ENCODE measurements at places on chromosomes 4 and X. TPM values are rescaled to one million over a fixed set of nuclear protein-coding genes. Genes with fewer than 3 reads are reported as not detected.
A peak's percentile ranks its signal among the peaks of the same experiment; 100 is the strongest.

PNMA6F gene
- total RNA-seq = 0.59 TPM

S100G gene
- not detected for total RNA-seq

SSX4 gene
- total RNA-seq = not detected

DNA sequence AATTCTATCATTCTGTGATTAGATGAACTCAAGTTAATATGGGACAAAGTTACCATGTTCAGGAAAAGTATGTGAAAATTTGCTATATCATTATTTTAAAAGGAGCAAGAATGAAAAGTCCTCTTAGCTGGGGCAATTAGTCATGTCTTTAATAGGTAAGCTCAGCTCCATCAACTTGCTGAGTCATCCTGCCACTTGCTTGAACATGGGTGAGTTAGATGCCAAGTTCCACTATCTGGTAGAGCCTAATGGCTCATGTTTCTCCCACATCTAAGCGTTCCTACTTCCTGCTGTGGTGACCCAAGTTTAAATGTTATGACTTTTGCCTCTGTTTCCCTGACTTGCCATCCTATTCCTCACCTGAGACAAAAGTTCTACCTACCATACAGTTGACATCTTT, 276.8 kb downstream of the ZNF674 start:
- no peak overlapping the region for H3K27ac ChIP-seq
- no peak for DNase-seq
- H3K36me3 ChIP-seq = no peaks in the 10 kb centered on the region
- H3K4me3 ChIP-seq = no peak overlapping the region
- H3K27me3 ChIP-seq = no peaks in the 10 kb centered on the region

DNA sequence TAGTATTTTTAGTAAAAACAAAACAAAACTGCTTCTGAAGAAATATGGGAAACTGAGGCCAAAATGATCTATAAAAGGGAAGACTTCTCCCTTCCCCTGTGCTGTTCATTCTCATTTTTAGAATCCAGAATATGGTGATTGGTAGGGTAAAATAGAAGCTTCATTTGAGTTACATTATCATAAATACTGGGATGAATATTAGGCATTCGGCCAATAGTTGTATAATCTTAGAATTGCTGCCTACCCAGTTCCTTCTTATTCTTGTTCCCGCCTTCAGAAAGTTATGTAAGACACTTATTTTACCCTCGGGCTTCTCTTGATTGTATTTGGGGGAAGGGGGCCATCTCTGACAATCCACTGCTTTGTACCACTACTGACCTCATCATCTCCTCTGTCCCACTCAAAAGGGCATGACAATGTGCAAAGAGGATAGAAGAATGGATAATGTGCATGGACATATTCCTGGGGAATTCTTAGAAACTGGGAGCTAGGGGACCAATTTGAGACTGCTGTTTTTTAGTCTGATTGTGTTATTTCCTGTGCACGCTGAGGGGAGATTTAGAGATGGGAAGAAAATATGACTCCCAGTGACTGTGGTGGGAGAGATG, 588 bp downstream of the ART3 start:
- DNase-seq = no peak
- H3K27me3 ChIP-seq = no peaks in the 10 kb centered on the region
- peaks cover 6% of the 10 kb centered on the region for H3K4me1 ChIP-seq
- peak overlapping the region; percentile 69 for H3K27ac ChIP-seq
- no peaks in the 10 kb centered on the region for H3K36me3 ChIP-seq
- no peak overlapping the region for H3K4me3 ChIP-seq

DNA sequence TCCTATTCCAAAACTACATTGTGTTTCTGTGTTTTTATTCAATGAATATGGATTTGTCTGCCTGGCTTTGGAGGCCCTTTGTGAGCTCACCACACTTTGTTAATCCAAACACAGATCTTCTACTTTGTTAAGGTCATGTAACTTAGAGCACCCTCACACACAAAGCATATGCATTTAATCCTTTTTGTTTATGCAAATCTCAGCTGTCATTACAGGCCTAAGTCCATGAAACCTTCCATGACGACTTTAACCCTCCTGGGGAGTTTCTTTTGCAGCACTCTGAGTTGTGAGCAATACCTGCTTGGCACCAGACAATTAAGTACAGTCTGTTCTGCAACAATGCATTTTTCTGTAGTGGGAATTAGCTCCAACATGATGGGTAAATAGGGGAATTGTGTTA, 14.9 kb downstream of the CCSER1 start:
- H3K4me1 ChIP-seq = no peaks in the 10 kb centered on the region
- H3K4me3 ChIP-seq = no peak overlapping the region
- no peaks in the 10 kb centered on the region for H3K27me3 ChIP-seq
- H3K27ac ChIP-seq = no peak overlapping the region
- no peaks in the 10 kb centered on the region for H3K36me3 ChIP-seq

DNA sequence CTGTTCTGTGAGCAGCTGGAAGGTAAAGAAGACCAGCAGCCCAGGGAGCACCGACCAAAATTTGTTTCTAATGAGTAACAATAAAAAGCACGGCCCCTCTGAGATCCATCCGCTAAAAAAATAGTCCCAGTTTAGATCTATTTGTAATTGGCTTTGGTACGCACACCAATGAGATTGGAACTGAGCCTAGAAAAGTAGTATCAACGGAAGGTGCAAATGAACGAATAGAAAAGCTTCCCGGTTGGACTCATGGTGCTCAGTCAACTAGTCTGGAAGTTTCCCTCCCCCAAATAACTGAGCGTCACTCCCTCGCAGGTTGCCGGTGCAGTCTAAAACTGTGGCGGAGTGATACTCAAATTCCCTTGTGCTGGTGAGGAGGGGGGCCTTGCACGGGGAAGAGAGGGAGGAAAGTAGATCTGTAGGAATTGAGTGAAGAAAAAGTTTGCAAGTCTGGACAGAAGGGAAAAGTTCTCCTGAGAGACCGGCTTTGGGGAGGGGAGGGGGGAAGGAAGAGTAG, at the start of gene COL4A5:
COL4A5 (plus strand) TSS at position 413 of the 517 bp plus-strand sequence. CDS start 288 bp downstream, outside the sequence.
- peaks cover 35% of the 10 kb centered on the region for H3K27me3 ChIP-seq
- H3K36me3 ChIP-seq = no peaks in the 10 kb centered on the region
- DNase-seq = peak; percentile 4
- H3K4me1 ChIP-seq = no peaks in the 10 kb centered on the region
- H3K4me3 ChIP-seq = peak within 1 kb of the TSS; percentile 19
- no peak within 1 kb of the TSS for H3K27ac ChIP-seq

GRCh38 chr4:141845901-141846300, 209.5 kb downstream of the IL15 start:
- no peaks in the 10 kb centered on the region for H3K27me3 ChIP-seq
- no peaks in the 10 kb centered on the region for H3K4me1 ChIP-seq
- no peak overlapping the region for H3K4me3 ChIP-seq
- no peak for DNase-seq

DNA sequence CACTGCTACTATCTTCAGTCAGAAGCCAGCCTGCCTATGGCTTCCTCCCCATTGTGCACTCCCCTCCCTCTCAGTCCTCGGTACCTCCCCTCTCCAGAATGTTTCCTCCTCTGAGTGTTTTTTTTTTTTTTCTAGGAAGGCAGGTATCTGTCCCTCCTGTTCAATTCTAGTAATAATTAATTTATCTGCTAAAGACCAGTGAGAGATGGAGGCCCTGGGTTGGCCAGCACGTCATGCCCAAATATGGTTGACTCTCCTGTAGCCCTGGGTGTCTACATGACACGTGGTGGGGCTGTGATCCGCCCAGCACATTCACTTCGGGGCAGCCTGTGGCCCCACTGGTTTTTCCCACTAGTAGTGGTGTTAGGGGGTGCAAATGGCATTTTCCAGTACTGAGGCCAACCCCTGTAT, 1.8 kb downstream of the FLNA start:
- peak overlapping the region; percentile 71 for H3K27ac ChIP-seq
- H3K4me1 ChIP-seq = peaks cover 15% of the 10 kb centered on the region
- peak overlapping the region; percentile 83 for H3K4me3 ChIP-seq
- H3K27me3 ChIP-seq = no peaks in the 10 kb centered on the region

- no peaks in the 10 kb centered on the region for H3K27me3 ChIP-seq
- no peak overlapping the region for H3K27ac ChIP-seq
- H3K36me3 ChIP-seq = no peaks in the 10 kb centered on the region
These were observed 157.1 kb downstream of the TRIML1 start for GRCh38 chr4:188296331-188296730.
